ENCODE measurements at places on chromosomes 4 and X.

GRCh38 chr4:76758996-76759395 is 138.9 kb downstream of the SOWAHB start:
- no peak for DNase-seq

- no peak for DNase-seq
Observed at GRCh38 chr4:3869174-3869572, 103.0 kb downstream of the ADRA2C start.

DNA sequence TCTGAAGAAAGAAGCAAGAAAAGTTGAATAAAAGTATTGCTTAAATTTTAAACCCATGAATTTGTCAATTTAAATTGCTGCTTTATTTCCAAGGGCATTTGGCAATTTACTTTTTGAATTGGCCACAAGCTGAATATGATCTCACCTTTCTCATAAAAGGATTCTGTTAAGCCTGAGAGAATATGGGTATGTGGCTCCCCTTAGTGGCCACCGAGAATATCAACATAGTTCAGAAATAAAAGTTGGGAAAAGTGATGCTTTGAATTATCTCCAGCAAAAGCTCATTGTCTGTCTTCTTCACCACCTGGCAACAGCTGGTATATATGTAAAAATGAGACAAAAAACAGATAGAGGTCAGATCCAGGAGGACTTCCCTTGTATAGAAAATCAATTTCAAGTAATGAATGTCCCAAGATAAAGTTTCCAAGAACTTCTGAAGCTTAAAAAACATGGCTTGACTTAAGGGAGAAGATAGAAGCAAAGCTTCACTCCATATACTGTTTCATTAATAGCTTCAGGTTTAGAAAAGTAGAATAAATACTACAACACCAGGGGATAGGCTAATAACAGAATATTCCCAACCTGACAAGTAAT is 290.7 kb upstream of the FAM241A start:
- DNase-seq, result no peak

- DNase-seq, result no peak
Observed at GRCh38 chr4:133623847-133624246, 474.8 kb downstream of the PCDH10 start.

DNA sequence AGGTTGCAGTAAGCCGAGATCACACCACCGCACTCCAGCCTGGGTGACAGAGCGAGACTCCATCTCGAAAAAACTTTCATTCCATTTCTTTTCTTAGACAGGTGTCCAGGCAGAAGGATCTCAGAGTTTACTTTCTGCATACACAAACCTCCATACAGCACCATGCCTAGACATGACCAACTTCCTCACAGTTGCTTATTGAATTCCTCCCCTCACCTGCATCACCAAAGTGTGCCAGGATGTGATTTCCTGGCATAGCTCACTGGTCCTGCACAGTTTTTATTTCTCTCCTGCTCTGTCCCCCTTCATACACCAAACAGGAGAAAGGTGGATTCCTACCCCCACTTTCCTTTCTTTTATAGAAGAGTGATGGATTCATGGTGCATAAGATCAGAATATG is 34.7 kb upstream of the PPARGC1A start:
- no peak for DNase-seq

GRCh38 chrX:130933358-130933757 is 30.3 kb upstream of the ENOX2 start:
- no peak for DNase-seq

- DNase-seq, result no peak
Observed at GRCh38 chr4:79338148-79338547, 12.3 kb upstream of the NAA11 start.

DNA sequence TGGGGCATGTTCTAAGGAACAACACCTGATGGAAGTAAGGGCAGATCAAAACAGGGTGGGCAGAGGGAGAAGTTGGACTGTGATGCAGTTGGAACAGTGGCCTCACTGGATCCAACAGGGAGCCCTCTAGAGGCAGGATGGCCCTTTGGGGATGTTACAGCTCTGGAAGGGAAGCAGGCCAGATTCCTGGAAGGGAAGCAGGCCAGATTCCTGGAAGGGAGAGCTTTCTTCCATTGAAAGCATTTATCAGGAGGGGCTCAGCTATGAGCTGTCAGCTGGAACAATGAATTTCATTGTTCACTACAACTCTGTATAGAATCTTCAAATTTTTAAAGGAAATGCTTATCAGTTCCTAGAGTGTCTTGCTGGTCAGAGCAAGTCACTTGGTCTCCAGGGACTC is 17.7 kb downstream of the IL15 start:
- no peak for DNase-seq

DNA sequence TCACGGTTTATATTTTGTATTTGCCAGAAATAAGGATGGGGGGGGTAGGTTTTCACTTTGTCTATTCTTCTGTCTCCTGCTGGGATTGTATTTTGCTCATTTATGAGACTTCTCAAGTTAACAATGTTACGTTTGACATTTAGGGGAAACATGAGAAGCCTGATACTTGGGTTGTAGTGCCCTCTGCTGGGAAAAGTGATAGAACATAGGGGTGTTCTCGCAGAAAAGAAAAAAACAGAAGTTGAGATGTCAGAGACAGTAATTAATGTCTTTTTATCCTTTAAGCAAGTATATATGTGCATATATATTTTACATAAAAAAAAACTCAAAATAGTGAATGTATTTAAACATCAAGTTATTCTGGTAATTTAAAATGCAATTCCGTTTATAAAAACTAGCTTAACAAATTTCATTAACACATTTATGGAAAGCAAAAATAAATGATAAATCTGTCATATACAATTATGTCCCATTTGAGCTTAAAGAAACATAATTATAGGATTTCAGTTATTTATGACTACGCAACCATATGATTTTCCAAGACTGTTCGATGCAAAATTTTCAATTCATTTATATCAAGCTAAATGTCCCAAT is 46.0 kb upstream of the TMPRSS11F start:
- no peak for DNase-seq

DNA sequence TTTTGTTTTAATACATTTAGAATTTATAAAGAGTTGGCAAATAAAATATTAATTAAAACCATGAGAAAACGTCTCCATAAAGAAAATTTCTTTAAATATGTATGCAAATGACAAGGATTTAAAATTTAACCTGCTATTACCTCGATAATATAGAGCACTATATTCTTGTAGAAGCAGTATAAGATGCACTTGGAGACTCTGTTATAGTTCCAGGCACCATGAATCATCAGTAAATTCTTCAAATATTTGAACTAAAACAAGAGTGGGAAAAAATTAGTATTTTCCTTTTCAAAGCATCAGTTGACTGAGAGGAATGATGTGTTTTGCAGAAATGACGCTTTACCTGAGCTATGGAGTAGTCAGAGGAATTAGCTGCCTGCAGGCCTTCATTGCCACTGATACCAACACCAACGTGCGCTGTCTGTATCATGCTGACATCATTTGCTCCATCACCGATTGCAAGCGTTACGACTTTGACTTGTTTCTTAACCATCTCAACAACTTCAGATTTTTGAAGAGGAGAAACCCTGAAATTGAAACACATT is 67.3 kb downstream of the SHISA3 start:
- DNase-seq, result no peak

- DNase-seq, result no peak
Observed at GRCh38 chr4:122899682-122900081, 22.7 kb downstream of the NUDT6 start.

DNA sequence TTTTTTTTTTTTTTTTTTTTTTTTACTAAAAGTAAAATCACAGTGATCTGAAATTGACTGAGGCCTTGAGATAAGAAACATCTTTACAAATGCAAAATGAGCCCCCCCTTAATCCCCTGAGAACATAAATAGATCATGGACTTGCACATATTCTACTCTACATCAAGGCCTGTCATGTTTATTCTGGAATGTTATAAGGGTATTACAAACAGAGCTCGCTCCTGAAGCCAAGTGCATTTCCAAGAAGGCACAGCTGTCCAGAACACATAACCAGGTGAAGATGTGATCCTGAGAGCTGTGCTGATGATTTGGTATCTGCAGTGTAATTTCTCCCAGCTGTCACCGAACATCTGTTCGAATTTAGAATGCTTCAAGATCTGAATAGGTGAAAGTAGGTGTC is 384.5 kb downstream of the GPAT3 start:
- no peak for DNase-seq

GRCh38 chr4:4457803-4458553 is 71.1 kb downstream of the NSG1 start:
- DNase-seq, result no peak

DNA sequence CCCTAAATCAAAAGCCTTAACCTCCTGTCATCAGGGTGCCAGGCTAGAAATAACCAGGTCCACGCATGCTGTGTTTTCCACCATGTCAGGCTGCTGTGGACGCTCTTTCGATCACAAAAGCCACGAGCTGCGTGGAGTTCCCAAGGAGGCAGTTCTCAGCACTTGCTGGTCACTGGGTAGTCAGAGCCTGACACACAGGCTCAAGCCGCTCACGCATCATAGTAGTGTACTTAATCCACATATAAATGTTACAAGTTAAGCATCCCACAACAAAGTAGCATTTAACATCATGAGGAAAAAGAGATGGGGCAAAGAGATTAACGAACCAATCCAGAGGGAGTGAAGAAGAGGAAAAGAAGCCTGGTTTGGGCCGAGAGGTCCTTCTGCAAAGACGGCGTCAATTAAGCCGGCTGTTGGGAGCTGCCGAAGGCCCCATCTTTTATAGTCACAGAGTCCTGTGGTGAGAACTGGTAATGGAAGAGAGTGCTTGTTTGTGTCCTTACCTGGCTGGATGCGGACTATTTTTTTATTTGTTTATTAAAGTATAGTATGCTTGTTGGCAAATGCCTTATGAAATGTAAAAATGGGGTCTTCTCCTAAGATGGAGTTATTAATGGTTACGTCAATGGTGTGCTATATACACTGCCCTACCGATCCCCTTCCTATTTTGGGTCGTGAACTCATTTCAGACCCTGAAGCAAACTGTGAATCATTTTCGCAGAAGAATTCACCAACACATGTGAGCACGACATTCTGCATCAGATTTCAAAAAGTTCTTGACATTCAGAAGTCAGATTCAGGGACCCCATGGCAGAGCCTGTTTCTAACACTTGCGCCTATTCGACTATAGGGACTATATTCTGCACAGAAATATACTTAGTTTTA is 675 bp downstream of the PRIMPOL start:
- no peak for DNase-seq

DNA sequence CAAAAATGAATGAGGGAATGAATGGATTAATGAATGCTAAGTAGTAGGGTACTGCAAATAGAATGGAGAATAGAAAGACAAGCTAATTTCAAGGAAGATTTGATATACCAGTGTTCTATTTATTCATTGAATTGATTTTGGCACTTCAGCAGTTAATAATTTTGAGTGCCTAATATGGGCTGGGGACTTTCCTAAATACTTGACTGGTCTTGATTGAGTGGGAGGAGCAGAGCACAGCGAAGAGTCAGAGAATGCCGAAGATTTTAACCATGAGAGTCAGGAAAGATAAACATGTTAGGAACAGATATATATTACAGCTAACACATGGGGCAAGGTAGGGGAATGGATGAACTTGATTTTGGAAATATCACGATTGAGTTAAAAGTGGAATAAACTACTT is 10.6 kb downstream of the IL15 start:
- DNase-seq, result no peak

DNA sequence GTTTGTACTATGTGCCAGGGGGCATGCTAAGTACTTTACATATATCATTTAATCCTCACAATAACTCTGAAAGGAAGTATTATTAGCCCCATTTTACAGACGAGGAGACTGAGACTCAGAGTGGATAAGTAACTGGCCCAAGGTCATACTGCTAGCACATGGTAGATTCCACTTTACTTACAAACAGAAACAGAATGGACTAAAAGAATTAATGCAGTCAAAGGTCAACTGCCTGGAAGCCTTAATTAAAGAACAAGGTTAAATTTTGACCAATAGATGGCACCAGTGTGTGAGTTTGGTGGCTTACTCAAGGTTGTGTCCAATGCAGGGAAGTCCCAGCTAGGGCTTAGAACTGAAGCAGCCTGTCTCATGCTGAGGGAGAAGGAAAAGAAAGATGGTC is 4.7 kb downstream of the RIPPLY1 start:
- no peak for DNase-seq

DNA sequence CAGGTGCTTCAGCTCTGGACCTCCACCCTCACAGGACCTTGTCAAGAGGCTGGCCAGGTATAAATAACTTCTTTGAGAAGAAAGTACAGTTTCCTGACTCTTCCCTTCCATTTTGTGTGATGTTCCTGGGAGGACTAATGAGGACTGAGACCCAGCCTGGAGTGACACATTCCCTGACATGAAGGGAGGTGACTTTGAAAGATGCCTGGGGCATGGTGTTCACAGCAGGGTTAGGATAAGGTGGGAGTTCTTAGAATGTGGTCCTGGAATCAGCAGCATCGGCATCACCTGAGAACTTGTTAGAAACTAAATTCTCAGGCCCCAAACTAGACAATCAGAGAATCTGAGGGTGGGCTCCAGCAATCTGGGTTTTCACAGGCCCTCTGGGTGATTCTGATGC is 224.9 kb upstream of the BOD1L1 start:
- no peak for DNase-seq

DNA sequence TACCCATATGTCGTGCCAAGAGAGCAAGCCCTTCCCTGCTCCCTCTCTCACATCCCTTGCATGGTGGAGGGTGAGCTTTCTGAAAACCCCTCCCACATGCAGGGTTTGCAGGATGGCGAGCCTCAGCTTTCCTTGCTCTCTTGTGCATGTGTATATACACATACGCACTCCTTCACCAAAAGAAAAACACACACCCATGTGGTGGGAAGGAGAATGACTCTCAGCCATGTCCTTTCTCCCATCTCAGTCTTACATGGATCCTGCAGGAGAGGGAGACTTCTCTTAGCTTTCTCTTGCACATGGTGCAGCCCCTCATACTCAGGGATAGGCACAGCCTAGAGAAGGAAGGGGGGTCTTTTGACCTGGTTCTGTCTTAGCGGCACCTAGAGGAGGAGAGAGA is 81.1 kb downstream of the CLCN5 start:
- DNase-seq, result no peak

DNA sequence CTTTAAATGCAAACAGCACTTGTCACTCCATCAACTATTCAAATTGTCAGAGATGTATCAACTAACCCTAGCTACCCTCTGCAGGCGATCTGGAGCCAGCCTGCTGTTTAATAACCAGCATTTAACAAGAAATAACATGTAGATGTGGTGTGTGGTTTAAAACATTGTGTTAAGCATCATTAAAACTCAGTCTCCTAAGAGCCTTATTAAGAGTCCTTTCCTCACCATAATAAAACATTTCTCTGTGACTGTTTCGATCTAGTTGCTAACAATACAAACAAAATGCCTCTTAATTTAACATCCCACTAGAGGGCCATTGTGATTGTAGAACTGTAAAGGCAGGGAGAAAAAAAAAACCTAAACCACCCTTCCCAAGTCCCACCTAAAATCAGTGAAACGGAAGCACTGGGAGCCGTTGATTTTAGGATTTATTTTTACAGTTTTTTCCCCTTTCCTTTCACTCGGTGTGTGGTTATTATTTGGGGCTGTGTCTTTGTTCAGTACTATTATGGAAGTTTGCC is 708.6 kb downstream of the C4orf33 start:
- DNase-seq, result no peak

DNA sequence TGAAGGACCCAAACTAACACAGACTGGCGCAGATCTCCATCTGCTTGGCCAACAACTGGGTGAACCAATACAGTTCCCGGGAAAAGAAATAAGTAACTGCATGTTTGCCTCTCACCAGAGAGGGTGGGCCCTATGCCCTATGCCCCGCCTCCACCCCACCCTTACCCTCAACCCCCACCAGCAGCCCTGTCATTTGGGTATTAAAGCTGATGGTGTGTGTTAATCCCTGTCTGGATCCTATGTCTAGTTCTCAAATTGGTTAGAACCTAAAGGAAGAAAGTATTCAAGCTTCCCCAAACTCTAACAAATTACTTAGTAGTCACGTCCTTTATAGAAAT is 19.0 kb downstream of the SMPX start:
- DNase-seq, result no peak

GRCh38 chr4:8245884-8246833 is 23.4 kb upstream of the HTRA3 start:
- no peak for DNase-seq

Data from activated T-cell treated with anti-CD3 and anti-CD28 coated beads, Interleukin-2, amount 50 U/mL, for 1 hour (primary cell).